ENCODE measurements at places on chromosomes 12 and 14.

DNA sequence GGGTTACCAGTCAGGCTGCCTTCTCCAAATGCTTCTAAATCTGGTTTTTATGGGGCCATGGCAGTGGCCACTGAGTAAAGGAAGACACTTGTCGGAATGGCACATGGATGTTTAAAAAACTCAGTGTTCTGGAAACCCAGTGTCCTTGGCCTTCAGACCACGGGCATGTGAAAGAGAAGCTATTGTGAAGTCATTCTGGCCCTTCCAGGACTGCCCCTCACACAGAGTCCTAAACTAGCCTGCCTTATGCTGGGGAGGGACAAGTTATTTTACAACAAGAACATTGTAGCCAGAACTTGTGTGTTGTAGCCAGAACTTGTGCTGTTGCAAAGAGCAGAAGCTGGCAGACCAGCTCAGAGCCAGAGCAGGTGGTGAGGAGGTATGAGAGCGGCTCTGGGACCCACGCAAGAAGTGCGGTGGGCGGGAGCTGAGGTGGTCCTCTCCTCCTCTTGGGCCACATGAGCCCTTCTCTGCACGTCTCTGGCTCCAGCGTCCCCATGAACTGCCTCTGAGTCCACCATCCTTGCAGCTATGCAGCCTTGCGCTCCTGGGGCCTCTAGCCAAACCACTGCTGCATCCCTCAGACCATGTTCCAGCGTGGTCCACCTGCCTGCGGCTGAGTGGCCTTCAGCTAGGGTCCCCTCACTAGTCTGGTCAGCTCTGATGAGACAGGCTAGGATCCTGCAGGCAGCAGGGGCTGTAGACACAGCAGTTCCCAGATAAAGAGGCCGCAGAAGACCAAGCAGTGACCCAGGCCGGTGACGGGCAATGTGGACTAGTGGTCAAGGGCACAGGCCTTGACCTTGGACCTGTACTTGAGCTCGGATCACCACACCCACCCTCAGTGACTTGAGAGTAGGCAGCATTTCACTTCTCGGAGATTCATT, 32.5 kb downstream of the MMAB start:
- DNase-seq: no peak

DNA sequence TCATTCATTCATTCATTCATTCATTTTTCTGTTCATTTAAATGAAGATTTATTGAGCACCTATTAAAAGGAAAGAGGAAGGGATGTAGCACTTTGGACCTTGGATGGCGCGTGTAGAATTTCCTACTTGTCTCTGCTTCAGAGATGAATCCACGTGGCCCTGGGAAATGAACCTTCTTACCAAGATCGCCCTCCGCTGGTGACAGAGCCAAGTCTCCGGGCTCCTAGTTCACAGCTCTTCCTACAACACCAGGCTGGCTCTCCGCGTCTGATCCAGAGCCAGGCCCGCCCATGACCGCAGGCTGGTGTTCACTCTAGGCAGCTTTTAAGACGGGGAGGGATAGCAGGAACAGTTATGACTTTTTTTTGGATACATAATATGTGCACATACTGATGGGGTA, 70.9 kb upstream of the PIWIL1 start:
- no peak for DNase-seq

GRCh38 chr14:56797003-56797568, 13.2 kb downstream of the OTX2 start:
- no peak for DNase-seq

GRCh38 chr12:1611803-1612572, 17.0 kb upstream of the WNT5B start:
- no peak for DNase-seq

DNA sequence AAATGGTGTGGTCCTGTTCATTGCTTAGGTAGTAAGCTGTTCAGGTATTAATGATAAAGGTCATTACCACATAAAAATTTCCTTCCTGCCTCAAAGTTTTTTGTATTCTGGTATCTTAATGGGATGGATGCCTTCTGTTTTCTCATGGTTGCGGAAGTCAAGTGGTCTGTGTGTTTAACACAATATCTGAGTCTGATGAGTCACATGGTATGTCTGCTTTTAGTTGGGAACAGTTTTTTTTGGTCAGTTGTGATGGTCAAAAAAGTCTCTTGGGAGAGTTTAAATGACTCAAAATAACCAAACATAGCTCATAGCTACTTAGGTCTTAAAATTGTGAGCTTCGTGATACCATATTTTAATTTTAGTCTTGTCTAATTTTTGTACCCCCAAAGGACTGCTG, 40.7 kb downstream of the STK38L start:
- no peak for DNase-seq

- no peak for DNase-seq
Observed at GRCh38 chr12:119681111-119681510, 13.2 kb downstream of the PRKAB1 start.

Measured in stimulated activated CD4-positive, alpha-beta T cell treated with anti-CD3 and anti-CD28 coated beads, Interleukin-1b, Interleukin-23, amount 100 ng/mL, for 1 hour (primary cell).